ENCODE measurements at places on chromosomes 2 and 18. TPM values are rescaled to one million over a fixed set of nuclear protein-coding genes. Genes with fewer than 3 reads are reported as not detected.

Gene SP140
- 5.1 TPM for total RNA-seq

Gene DPYSL5
- total RNA-seq: not detected

Gene ARHGAP15
- total RNA-seq: 12.4 TPM

DNA sequence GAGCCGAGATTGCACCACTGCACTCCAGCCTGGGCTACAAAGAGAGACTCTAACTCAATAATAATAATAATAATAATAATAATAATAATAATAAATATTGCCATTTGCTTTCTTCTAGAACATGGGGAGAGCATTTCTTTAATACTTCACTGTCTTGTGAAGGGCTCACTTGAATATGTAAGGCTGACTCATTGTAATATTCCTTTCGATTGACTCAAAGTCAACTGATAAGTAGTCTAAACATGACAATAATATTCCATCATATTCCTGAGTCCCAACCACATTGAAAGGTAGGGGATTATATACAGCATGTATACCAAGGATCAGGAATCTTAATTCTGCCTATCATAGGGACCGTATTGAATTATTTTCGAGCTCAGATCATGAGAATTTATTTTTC is 949.2 kb downstream of the DSC3 start:
- DNase-seq: no peak
- H3K36me3 ChIP-seq: no peaks in the 10 kb centered on the region
- H3K4me1 ChIP-seq: no peaks in the 10 kb centered on the region
- no peak overlapping the region for H3K4me3 ChIP-seq

Gene ARHGAP28
- total RNA-seq: 12.8 TPM

- no peak overlapping the region for H3K27ac ChIP-seq
- H3K36me3 ChIP-seq: no peaks in the 10 kb centered on the region
- H3K27me3 ChIP-seq: no peaks in the 10 kb centered on the region
- H3K4me3 ChIP-seq: no peak overlapping the region
Measured at GRCh38 chr2:180559038-180559437, 421.4 kb upstream of the UBE2E3 start.

DNA sequence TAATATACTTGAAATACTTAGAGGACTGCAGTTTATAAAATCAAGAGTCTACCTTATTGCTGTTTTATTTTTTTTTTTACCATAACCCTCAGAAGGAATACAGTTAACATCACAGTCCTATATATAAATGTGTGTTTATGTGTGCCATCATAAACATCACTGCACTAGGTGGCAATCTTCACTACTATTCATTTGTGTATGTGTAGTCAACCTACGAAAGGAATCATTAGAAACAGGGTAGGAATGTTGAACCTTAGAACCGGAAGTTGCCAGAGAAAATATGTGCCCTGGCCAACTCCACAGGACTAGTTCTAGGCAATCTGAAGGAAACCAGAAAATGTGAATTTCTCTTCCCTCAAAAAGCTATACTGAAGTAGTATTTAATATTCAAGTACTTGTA is 3.4 kb downstream of the GEN1 start:
- no peak overlapping the region for H3K27ac ChIP-seq
- H3K4me1 ChIP-seq: peaks cover 14% of the 10 kb centered on the region
- no peak for DNase-seq
- no peaks in the 10 kb centered on the region for H3K36me3 ChIP-seq

GRCh38 chr2:45942237-45942738 is 290.8 kb downstream of the PRKCE start:
- no peak overlapping the region for H3K4me3 ChIP-seq
- H3K27me3 ChIP-seq: no peaks in the 10 kb centered on the region
- H3K27ac ChIP-seq: peak overlapping the region; percentile 15

- no peaks in the 10 kb centered on the region for H3K27me3 ChIP-seq
- no peak overlapping the region for H3K4me3 ChIP-seq
- H3K4me1 ChIP-seq: peaks cover 3% of the 10 kb centered on the region
- H3K27ac ChIP-seq: no peak overlapping the region
- no peaks in the 10 kb centered on the region for H3K36me3 ChIP-seq
Measured at GRCh38 chr2:60977562-60977895, 40.0 kb upstream of the PEX13 start.

All from upper lobe of left lung (tissue), 6 donors.